EL (cell line): ENCODE measurements at places on chromosomes 7 and 10.

GRCh38 chr7:153616711-153617325 lies 435.4 kb upstream of the DPP6 start:
- no peak for DNase-seq

GRCh38 chr10:34606890-34607289 lies 208.2 kb downstream of the PARD3 start:
- no peak for DNase-seq

DNA sequence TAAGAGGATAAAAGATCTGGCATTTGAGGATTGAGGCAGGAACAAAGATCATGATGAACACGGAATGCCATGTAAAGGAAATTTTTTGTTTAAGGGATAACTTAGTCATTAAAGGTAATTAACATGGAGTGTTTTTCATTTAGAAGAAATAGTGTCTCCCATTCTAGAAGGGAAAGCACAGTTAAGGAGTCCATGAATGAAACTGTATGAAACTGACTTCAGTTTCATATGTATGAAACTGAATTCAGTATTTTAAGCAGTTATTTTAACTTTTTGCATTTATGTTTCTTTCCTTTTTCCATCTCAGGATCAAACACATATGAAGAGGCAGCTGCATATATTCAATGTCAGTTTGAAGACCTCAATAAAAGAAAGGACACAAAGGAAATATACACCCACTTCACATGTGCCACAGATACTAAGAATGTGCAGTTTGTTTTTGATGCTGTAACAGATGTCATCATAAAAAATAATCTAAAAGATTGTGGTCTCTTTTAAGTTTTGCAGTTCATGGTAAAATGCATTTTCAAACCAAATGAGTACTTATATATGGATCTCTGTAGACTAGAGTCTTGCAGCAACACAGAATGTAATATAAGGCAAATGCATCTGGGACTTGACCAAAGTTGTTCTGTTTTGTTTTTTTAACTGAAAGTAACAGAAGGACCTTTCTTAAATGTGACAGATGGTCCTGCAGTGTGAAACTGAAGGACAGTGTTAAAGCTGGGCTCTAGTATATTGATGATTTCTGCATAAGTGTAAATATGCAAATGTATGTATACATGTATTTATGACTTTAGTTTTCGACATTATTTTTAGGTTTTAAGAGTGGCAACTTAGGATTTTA lies 82.6 kb downstream of the GNAI1 start:
- DNase-seq = no peak

DNA sequence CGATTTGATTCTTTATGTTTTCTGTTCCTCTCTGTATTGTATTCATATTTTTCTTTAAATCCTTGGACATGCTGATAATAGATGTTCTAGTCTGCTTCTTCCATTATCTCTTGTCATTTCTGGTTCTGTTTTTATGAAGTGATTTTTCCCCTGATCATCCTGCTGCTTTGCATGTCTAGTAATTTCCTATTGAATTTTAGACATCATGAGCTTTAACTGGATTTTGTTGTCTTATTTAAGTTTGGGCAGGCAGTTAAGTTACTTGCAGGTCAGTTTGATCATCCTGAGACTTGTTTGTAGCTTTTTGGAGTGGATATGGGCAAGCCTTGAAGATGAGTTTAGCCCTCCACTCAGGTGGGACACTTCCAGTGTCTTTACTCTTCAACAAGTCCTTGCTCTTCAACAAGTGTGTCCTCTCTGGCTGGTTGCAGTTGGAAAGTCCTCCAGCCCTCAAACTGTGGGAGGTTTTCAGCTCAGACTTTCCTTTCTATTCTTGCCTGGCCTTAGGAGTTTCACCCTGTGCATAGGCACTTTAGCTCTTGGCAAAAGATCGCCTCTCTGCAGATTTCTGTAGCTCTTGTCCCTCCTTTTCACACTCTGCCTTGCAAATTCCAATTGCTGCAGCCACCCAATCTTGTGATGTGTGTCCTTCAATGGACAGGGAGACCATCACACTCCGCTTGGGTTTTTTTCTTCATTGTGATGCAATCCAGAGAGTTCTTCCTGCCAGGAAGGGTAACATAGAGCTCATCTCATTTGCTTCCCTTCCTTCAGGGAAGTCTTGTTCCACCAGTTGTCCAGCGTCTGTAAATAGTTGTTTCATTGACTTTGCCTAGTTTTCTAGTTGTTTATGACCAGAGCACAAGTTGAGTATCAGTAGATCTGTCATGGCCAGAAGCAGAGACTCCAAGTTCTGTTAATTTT lies 197.2 kb upstream of the SH2B2 start:
- no peak for DNase-seq

DNA sequence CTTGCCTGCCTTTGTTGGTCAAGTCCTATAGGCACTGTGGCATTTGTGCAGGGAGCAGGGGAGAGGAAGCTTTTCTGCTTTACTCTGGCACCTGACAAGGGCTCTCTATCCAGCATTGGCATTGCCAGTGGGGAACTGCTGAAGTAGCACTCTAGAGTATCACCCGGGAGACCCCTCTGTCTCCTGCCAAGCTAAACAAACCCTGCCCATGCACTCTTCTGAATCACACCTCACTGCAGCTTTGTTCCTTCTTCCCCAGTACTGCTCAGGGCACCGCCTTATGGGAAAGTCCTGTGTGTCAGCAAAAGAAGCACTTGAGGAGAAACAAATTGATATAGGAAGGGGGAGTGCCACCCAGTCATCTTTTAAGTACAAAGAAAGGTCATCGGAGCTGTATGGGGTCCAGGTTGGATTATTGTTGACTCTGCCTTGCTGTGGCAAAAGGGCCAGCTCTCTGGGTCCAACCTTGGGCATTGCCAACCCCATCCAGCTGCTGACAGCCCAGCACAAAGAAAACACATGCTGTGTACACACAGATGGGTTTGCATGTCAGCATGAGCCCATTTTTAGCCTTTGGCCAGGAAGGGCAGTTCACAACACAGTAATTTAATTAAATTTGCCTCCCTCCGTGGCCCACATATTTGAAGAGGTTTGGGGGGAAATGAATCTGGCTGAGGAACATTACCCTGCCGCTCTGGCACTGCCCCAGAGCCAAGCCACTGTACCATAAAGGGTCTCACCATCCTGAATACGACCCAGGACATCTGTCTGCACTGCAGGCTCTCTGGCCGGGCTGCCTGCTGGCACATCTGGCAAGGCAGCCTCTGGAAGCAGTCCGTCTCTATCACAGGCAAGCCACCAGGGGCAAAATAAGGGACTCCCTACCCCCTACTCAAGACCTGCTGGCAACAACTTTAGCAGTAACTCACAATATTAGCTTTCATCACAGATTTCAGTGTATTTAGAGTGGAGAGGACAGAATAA lies 13.1 kb downstream of the LRRC4 start:
- DNase-seq = no peak

DNA sequence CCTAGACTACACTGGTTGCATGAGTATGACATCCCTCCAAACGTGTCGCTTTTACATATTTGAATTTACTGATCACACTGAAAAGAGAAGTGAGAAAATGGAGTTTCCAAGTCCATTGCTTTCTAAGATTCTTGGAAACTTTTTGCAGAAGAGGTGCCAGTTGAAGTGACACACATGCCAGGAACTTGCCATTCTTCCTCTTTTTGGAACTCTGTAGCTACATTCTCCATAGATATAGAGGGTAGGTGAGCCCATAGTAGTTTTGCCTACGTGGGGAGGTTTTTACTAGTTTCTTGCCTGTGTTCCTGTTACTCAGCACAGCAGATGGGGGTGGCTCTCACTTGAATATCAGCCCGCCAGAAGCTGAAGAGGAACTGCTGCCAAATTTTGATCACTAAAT lies 286.6 kb upstream of the NRP1 start:
- no peak for DNase-seq

DNA sequence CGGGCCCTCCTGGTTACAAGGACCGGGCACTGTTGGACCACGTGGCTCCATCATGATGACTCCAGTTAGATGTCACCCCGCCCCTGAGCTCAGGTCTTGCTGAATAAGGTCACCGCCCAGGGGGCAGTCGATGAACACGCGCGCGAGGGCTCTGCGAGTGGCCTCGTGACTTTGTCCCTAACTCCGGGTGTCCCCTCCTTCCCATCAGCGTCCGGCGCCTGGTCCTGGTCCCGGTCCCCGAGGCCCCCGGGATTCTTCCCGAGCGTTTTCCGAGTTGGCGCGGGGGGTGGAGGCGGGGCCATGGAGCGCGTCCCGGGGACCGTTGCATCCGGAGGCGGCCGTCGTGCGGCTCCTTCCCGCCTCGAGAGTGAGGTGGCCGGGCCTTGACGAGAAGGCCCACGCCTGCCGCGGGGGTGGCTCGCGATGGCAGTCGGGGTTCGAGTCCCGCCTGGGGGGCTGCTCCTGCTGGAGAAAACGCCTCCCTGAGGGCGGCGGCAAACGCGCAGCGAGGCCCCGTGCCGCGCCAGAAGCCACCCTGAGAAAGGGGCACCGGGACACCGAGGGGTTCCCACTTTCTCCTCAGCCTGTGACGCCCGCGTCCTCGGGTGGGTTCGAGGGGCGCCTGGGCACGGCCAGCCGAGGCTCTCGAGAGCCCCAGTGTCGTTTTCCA lies 569 bp upstream of the NPTX2 start:
- DNase-seq = no peak

DNA sequence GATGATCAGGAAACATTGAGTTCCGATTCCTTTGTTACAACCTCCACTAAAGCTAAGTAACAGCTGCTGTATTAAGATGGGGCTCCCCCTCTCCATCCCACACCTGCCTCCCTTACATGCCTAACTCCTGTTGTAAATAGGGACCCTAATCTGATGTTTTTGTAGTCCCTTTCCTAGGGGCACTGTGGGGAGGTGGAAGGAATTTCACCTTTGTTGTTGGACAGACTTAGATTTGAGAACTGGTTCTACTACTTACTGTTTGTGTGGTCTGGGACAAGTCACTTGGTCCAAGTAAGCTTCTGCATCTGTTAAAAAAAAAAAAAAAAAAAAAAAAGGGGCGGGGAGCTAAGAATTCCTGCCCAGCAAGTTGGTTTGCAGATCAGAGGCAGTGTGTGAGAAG lies 42.6 kb downstream of the KIAA1217 start:
- no peak for DNase-seq

DNA sequence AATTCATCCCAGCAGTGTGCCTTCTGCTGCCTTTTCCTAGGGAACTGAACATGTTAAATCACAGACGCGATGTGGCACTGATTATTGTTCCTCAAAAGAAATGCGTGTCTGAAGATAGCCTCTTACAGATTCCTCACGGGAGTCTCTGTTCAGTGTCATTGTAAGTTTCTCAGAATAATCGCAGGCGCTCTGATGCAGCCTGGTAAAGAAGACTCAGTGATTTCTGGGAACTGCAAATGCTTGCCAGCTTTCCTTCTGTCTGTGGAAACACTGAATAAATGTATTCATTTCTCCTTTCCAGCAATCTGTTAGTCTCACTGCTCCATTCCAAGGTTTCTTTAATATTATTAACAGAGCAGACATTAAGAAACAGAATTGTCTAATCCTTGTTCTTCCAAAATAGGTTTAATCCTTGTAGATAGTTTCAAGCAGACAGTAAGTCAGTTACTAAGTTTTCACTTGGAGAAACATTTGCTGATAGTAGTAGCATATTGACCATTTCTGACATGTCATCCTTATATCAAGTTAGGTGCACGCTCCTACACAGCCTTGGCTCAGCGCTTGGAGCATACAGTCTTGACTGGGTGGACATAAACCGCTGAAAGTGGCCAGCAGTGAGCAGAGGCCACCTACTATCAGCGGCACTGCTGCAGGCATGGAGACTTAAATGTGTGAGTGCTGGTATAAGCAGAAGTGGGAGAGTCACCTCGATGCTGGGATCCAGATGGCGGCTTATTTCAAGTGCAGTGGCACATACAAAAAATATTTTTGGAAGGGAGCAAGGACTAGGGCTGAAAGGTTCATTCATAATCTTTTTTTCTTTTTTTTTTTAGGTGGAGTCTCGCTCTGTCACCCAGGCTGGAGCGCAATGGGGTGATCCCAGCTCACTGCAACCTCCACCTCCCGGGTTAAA lies 27.7 kb downstream of the MMRN2 start:
- no peak for DNase-seq

GRCh38 chr10:20746856-20747255 lies 150.3 kb downstream of the NEBL start:
- no peak for DNase-seq

DNA sequence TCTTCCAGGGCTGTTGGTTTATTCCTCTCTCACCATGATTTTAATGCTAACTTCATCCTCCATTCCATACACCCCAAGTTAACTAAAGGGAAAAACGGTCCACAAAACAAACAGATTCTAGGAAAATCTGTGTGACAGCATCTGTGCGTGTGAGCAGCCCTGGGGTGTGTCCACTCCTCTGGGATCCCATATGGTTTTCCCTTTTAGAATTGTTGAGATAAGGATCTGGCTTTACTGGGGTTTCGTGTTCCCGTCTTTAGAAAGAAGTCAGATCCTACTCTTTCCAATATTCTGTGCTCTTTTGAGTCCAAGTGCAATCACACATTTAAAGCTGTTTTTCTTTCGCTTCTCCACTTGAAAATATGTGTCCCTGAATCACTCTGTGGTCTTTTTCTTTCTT lies 257.1 kb downstream of the KLF6 start:
- no peak for DNase-seq

- DNase-seq = no peak
Measured at GRCh38 chr7:136214356-136214755, 237.2 kb upstream of the MTPN start.

DNA sequence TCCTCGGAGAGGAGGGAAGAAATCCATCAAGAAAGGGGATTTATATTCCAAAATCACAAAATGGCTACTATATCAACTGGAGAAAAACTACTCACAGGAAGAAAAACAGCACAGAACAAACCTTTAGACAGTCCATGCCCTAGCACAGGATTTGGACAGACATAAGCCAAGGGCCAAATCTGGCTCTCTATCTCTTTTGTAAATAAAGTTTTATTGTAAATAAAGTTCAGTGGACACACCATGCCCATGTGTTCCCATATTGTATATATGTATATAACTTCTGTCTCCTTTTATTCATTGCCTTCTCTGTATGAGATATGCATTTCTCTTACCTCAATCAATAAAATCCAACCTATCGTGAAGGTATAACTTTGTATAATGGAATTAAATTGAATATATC lies 742.8 kb upstream of the LRRTM3 start:
- DNase-seq = no peak

- DNase-seq = no peak
Measured at GRCh38 chr7:139714163-139714901, 63.5 kb downstream of the HIPK2 start.

GRCh38 chr7:139733751-139734150 lies 44.0 kb downstream of the HIPK2 start:
- DNase-seq = no peak

- DNase-seq = no peak
Measured at GRCh38 chr10:133270204-133270603, 6.5 kb downstream of the ADAM8 start.

DNA sequence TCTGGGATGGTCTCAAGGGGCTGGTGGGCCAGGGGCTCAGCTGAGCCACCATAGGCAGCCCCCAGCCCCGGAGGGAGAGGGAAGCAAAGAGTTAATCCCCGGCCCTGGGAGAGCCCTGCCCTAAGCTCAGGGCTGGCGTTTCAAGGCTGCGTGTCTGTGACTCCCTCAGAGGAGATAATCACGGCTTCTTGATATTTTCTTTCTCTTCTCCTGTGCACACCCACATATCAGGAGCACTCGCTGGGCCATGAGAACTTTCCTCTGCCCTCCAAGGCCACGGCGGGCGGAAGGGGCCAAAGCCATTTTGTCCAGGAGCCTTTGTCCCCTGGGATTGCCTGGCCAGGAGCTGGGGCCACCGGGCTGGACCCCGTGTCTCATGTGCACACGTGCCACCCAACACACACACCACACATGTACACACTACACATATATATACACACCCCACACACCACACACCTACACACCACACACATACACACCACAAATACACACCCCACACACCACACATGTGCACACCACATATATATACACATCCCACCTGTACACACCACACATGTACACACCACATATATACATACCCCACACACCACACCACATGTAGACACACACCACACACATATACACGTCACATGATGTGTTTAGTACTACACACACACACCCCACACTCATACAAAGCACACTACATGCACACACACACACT lies 16.9 kb downstream of the VENTX start:
- DNase-seq = no peak
